ENCODE measurements at places on chromosomes 4 and X.

DNA sequence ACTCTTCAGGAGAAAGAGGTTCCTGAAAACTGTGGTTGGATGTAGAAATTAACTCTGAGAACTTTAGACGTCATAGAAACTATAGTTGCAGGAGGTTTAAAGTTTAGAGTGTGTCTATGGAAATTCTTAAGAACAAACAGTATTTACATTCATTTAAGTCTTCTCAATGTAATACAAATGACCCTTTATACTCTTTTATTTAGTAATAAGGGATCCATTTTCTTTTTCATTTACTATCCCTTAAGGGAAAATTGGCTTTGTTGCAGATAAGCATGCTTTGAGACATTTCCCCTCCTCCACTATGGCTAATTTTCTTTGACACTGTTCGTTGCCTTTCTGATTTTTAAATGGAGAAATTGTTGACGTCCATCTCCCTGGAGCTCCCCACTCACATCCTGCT is 96.4 kb downstream of the POLA1 start:
- DNase-seq, result no peak

DNA sequence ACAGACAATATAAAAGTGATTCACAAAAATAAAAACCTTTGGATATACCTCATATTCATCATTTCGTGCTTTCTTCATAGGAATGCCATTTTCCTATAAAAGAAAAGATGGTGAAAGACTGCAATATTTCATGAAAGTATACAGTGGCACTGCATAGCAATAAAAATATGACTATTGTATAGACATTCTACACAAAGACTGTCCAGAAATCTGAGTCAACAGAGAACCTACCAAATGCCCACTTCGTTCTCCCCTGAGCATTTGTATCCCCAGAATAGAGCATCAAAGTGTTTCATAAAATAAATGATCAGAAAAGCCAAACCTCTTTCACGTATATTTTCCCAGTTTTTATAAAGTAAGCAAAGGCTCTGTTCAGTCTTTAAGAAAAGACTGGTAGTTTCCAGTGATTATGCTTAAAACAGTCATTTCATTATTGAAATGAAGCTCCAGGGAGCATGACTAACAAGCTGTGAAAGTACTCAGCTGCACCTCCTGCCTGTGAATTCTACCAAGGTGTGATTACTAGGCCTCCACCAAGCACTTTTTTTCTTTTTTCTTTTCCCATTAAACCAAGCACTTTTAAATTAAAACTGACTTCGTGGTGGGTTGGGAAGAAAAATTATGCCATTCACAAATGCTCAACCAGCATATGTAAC is 20.2 kb downstream of the PPA2 start:
- no peak for DNase-seq

DNA sequence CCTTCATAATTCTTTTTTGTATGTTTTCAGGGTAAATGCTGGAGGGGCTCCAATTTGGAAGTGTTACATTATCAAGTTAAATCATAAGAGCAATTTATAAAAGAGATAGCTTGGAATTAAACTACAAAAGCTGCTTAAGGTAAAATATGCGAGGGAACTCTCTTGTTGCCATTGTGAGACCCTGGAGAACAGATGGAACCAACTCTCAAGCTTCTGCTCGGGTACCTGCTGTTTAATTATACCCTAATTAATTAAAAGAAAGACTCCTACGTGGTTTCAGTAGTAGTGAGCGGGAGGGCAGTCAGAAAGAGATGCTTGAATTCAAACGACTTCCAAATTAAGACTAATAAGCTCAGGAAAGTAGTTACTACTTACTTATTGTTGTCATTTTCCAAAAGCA is 313.1 kb upstream of the TACR3 start:
- no peak for DNase-seq

DNA sequence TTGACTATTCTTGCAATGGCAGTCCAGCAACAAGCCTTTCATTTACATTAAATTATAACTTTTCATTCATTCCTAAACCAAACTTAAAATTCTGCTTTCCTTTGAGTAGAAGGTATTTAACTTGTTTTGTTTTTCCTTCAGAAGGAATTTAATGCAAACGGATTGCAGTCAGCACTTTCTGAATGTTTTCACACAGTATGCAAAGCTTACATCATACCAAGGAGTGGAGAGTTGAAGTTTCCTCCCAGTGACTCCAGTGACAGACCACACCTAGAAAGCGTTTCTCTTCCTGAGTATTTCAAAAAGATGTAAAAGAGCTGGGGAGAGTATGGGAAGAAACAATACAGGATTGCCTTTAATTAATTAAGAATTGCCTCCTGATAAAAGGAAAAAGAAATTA is 8.1 kb downstream of the EPGN start:
- no peak for DNase-seq

GRCh38 chr4:42281324-42282020 is 115.8 kb upstream of the SHISA3 start:
- DNase-seq, result no peak
